Nephron progenitor cell (in vitro differentiated cells): ENCODE measurements at places on chromosomes 7 and 10.

DNA sequence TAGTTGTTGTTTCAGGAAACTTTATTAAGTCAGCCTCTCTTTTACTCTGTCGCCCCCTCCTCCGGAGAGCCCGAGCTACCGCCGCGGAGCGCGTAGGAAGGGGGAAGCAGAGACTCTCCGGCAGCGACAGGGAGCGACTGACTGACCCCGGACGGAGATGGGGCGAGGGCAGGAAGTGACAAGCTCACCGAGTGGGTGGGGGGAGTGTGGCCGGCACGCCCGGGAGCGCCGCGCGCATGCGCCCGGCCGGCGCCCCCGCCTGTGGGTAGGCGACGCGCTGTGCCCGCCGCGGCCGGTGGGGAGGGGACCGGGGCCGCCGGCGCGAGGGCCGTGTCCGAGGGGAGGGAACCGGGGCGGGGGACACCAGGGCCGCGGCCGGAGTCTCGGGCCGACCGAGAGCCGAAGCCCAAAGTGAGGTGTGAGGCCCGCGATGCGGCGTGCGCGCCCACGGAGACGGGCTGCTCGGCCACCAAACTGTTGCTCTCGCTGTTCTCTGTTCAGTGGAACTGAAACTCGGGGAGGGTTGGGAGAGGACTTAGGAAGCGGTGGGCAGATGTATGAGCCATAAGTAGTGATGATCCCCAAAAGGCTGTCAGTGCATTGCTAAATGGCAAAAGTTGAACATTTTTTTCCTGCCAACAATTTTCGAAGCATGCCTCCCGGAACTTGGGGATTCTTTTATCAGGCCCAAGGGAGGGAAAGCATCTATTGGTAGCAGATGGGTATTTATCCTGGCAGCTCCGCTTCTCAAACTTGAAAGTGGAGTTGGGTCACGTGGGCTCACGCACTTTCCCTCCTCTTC lies at the start of gene ZNF800:
Gene ZNF800 (minus strand): TSS at position 143 of the 802 bp plus-strand sequence. CDS start 1,151 bp downstream, outside the sequence.
- peak; percentile 82 for DNase-seq

- DNase-seq: no peak
Measured at GRCh38 chr7:33601884-33602283, 303.5 kb upstream of the BMPER start.

DNA sequence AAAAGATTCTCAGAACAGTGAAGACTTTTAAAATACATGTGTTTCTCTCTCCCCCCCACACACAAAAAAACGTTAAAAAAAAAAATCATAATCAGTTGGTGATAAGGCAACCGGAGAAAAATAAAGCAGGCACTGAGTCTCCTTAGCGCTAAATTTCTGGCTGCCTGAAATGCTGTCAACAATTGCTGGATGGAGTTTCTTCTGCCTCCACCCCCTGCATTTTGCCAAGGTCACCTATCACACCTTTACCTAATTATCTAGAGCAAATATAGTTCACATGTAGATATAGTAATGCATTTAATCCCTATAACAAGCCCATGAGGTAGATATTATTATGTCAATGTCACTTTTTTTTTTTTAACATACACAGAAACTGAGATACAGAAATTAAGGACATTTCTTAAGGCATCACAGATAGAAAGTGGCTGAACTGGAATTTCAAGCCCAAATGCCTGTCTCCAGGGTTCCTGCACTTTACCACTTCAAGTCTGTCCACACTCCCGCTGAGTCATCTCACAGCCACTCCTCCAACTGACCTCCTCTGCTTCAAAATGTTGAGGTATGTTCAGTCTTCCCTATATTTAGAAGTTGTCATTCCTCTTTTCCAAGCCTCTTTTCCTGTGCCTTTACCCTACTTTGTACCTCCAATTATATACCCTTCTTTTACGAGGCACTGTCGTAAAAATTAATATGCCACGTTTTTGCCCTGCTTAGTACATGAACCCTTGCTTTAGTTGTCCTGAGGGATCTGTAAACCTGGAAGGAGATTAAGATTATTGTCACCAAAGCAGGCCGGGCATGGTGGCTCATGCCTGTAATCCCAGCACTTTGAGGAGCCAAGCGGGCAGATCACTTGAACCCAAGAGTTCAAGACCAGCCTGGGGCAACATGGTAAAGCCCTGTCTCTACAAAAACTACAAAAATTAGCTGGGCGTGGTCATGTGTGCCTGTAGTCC lies 72.8 kb upstream of the MPP7 start:
- DNase-seq: no peak

DNA sequence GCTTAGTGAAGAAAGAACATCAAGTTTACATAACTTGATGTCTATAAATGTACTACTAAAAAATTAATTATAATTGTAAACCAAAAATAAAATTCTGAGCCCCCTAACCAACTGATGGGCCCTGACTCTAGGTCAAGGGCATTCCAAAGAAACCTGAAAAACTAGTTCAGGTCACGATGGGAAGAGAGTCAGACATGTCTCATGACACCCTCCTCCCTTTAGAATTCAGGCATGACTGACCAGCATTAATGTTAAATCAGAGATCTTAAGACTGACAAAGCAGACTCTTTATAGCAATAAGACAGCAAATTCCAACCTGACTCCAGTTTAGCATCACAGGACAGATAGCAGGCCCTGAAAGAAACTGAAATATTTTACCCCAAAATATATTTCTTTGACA lies 21.6 kb upstream of the OTUD1 start:
- DNase-seq: no peak

DNA sequence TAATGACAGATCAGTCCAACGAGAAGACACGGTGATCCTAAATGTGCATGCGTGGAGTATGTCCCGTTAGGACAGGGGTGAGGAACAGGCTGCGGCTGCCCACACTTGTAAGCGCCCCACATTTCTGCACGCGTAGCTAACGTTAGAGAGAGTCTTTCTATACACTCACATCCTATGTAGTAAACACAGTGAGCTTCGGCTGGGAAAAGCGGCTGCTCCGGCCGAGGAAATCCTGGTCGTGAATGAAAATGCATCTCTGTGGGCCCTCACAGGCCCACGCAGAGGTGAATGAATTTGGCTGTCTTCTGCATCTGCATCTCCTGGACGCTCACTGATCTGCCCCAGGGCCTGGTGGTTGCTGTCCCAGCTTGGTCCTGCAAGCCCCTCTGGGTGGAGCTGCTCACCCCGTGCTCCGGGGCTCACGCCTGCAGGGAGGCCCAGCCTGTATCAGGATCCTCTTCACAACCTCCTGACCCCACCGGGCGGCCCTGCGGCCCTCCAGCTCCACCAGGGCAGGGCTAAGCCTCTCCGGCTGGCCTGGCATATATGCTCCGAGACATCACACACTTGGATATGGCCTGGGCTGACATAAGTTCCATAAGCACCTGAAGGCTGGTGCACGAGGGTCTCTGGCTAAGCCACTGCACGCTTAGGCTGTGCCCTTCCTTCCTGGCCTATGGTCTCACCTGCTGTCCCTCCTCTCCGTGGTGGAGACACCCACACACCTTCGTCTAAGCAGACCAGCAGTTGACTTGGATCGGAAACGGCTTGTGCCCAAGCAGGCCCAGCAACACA lies 117.9 kb upstream of the DIP2C start:
- no peak for DNase-seq

DNA sequence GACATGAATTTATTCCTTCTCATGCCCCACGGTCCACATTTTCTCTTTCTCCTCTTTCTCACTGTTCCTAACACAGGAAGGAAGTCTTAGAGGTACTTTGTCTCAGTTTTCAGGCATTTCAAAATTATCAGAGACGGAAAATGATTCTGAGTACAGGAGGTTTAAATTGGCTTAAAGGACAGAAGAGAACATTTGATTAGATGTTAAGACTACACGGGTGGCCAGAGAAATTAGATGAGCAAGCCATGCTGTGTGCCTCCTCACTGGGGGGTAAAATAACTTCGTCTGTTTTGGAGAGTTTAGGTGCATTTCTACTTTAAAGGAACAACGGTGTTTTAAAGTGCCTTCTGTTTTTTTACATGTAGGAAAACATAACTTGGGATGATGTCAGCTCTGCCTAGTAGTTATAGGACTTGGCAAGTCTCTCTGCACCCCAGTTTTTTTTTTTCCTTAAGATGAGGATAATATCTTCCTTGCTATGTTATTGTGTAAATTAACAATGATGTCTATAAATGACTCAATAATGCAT lies 66.9 kb downstream of the MCMBP start:
- DNase-seq: no peak

- DNase-seq: no peak
Measured at GRCh38 chr7:134622303-134622995, 24.2 kb upstream of the BPGM start.

DNA sequence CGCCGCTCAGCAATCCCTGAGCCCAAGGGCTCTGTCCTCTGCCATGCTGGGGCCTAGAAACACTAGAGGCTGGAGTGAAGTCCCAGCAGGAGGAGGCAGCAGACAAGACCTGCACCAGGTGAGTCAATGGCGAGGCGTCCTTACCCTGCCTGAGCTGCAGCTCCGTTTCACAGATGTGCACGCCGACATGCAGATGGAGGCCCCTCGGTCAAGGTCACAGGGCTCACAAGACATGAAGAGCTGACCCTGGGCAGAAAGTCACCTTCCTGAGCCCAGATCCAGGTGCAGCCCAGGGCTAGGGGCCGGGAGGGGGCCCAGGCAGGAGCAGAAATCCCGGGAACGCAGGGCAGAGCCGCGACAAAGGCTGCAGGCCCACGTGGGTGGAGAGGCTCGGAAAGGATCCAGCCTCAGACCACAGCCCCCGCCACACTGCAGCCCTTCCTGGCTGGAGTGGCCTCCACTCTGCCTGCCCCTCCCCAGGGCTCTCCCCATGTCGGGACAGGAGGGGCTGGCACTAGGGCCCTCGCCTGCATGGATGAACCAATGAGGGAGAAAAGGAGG lies 23.8 kb downstream of the PDGFA start:
- DNase-seq: no peak

- peak; percentile 36 for DNase-seq
Measured at GRCh38 chr7:124764847-124765400, 668 bp downstream of the GPR37 start.

- DNase-seq: no peak
Measured at GRCh38 chr7:461453-462172, 58.0 kb downstream of the PDGFA start.

GRCh38 chr7:76278540-76278939 lies 23.9 kb upstream of the HSPB1 start:
- no peak for DNase-seq

GRCh38 chr10:119341459-119342301 lies 134.3 kb downstream of the GRK5 start:
- no peak for DNase-seq

- DNase-seq: no peak
Measured at GRCh38 chr7:122884186-122884585, 2.1 kb downstream of the CADPS2 start.

DNA sequence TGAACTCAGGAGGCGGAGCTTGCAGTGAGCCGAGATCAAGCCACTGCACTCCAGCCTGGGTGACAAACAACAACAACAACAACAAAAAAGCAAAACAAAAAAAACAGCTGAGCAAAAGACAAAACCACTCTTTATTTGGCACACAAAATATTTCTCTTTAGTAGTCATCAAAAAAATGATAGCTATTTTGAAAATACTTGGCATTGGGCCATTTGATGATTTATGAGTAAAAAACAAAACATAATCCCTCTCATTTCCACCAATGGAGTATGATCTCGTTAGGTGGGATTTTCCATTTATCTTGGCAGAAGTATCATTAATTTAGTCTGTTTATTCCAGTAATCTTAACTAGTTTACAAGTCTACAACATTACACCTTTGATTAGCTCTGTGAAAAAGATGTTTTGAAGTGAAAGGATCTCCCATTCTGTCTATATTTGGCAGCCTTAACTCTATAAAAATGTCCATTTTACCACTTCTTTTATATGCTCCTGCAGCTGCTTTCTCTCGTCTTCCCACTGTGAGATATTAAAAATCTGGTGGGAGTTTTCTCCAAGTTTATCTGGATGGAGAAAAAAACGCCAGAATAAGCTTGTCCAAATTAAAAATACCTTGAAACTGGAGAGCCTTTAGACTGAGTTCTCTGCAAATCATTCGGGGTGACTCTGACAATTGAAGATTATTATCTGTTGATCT lies 58.8 kb upstream of the AGMO start:
- no peak for DNase-seq

- DNase-seq: no peak
Measured at GRCh38 chr7:87110778-87111177, 41.5 kb upstream of the DMTF1 start.

- DNase-seq: no peak
Measured at GRCh38 chr7:99863847-99864440, 12.9 kb downstream of the OR2AE1 start.

GRCh38 chr10:43199088-43199683 lies 60.9 kb downstream of the CSGALNACT2 start:
- DNase-seq: no peak

GRCh38 chr10:102185811-102186527 lies 33.8 kb downstream of the NOLC1 start:
- no peak for DNase-seq

GRCh38 chr7:41425926-41426325 lies 277.0 kb downstream of the INHBA start:
- DNase-seq: no peak
